Right lung (tissue), 10 donors: ENCODE measurements at places on chromosomes 11 and 22. TPM values are rescaled to one million over a fixed set of nuclear protein-coding genes. Genes with fewer than 3 reads are reported as not detected.

Gene TCF20
- 24.9 TPM for polyA plus RNA-seq

Gene PATE4
- polyA plus RNA-seq: 0.09 TPM

Gene SERPING1
- polyA plus RNA-seq: 189 TPM

Gene PDXP
- polyA plus RNA-seq: 10.2 TPM

Gene TTC12
- 20.3 TPM for polyA plus RNA-seq

Gene DGAT2
- polyA plus RNA-seq: 1.2 TPM

Gene MPEG1
- polyA plus RNA-seq: 16.4 TPM

Gene COX8A
- 128 TPM for polyA plus RNA-seq

Gene ADAMTS15
- 44.9 TPM for polyA plus RNA-seq

Gene OR52H1
- 0.18 TPM for polyA plus RNA-seq

Gene XRRA1
- 19.3 TPM for polyA plus RNA-seq

Gene CST6
- polyA plus RNA-seq: 0.30 TPM

Gene SERPIND1
- polyA plus RNA-seq: 0.20 TPM

Gene FGF4
- polyA plus RNA-seq: not detected

Gene NXPE1
- 0.10 TPM for polyA plus RNA-seq

Gene MMP8
- polyA plus RNA-seq: 0.22 TPM

Gene GUCY1A2
- 26.8 TPM for polyA plus RNA-seq
